Stimulated activated CD4-positive, alpha-beta T cell treated with anti-CD3 and anti-CD28 coated beads, Interleukin-4, amount 100 ng/mL, for 48 hours (primary cell): ENCODE measurements at places on chromosomes 12 and 14.

- no peak for DNase-seq
These were observed 8.9 kb upstream of the KRT7 start for GRCh38 chr12:52224151-52224550.

DNA sequence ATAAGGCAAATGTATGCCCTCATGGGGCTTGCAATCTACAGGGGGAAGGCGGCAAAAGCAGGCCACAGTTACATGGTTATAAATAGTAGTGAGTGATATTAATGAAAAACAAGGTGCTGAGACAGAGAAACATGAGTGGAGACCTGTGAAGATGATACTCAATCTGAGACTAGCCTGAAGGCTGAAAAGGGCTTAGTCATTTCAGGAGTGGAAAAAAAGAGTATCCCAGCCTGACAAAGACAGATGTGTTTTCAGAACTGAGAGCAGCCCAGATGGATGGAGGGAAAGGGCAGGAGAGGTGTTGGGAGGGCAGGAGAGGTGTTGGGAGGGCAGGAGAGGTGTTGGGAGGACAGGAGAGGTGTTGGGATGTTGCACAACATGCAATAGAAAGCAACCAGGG lies 181.9 kb downstream of the C12orf42 start:
- DNase-seq = no peak

DNA sequence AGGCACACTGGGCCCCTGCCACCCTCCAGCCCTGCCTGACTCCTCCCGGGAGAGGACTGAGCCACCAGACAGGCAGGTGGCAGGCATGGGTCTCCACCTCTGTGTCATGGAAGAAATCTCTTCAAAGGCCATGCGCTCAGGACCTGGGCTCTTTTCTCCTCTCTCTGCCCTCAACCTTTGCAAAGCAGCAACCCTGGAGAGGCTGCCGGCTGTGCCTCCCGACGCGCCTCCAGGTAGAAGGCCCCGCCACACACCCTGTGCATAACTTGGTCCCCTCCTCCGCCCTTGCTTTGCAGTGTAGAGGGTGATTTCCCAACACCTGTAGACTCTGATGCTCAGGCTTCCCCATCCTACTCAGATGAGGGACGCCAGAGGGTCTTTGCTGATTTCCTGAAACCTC lies 28.2 kb upstream of the TMEM179 start:
- no peak for DNase-seq

- DNase-seq = no peak
These were observed 1178.7 kb downstream of the AACS start for GRCh38 chr12:126243814-126244440.

- no peak for DNase-seq
These were observed 46.2 kb upstream of the MED13L start for GRCh38 chr12:116323406-116324386.

DNA sequence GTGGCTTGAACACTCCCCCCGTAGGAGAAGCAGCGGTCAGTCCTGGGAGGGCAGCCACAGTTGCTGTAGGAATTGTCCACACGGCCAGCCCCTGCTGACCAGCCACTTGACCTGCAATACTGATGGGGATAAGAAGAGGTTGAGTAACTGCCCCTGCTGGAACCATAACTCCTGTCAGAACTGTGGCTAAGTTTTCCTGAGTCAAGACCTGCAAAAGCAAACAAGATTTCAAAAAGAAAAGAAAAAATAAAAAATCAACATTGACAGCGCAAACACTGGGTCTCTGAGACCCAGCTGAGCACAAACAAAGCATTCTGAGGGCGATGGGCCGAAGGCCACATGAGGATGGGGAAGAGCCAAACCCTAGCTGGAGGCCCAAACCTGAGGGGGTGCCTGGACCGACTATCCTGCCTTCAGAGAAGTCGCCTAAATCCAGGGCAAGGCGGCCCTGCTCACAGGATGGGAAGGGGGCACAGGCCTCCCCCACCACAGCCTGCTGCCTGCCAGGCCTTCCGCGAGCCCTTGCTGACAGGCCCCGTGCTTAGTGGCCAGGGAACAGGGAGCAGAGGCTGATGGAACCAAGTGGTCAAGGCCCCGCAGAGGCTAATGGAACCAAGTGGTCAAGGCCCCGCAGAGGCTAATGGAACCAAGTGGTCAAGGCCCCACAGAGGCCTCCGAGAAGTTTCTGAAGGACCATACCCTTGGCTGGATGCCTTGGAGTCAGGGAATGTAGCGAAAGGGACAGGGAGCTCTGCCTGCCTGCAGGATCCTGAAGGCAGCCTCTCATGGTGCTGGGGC lies 19.1 kb downstream of the POU6F1 start:
- DNase-seq = no peak

GRCh38 chr14:67410313-67410712 lies 1.7 kb downstream of the PLEK2 start:
- DNase-seq = no peak

- no peak for DNase-seq
These were observed 100.2 kb downstream of the SRGAP1 start for GRCh38 chr12:63944586-63945228.

DNA sequence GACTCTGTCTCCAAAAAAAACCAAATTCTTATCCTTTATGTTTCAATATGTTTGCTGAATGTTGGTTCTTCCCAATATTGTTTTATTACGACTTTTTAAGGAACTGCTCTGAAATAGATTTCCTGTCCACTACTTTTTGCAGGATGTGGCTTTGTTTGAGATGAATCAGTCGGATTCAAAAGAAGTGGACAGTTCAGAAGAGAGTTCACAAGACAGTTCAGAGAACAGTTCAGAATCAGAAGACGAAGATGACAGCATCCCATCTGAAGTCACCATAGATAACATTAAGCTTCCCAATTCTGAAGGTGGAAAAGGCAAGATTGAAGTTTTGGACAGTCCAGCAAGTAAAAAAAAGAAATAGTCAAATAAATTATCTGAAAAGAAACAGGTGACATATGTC lies 8.2 kb downstream of the NOPCHAP1 start:
- no peak for DNase-seq

DNA sequence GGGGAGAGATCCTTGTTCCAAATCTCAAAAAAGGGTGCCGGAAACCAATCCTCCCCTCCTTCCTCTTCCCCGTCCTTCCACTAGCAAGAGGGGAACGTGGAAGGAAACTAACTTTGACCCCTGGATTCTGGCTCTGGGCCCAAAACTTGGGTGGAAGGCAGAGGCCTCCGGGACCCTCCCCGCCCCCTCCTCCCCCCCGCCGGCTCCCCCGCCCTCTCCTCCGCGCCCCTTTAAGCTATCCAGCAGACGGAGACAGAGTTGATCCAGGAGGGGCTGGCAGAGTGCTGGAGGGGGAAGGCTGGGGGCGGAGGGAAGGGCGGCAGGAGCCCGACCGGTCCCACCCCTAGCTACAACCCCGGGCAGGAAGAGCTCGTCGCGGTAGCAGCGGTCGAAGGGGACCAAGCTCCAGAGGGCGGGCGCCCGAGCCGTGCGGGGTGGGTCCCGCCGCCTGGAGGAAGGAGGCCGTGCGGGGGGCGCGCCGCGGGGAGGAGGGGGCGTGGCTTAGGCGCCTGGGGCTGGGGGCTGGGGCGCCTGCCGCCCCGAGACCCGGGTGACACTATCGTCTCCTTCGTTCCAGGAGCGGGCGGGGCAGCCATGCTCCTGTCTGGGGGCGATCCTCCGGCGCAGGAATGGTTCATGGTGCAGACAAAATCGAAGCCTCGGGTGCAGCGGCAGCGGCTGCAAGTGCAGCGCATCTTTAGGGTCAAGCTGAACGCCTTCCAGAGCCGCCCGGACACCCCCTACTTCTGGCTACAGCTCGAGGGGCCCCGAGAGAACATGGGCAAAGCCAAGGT lies at the start of gene NYNRIN:
Gene NYNRIN, plus strand, starts transcription at position 351 of the 794 bp plus-strand sequence. Its CDS starts 244 bp downstream, at position 595.
- no peak for DNase-seq

DNA sequence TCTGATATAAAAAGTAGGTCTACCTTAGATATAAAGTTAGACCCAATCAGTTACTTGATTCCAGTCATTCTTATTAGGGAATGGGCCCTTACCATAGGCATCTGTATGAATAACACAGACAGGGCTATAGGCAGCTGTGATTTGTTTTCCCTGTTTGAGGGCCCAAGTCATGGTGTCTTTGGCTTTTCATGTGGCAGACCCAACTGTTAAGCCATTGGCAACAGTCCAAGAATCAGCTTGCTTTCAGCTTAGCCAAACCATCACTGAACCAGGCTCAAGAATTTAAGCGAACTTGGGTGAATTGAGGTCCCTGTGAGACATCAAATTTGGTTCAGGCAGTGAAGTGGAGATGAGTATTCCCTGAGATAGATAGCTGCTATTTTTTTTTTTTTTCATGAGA lies 111.2 kb downstream of the LRRIQ1 start:
- DNase-seq = no peak

DNA sequence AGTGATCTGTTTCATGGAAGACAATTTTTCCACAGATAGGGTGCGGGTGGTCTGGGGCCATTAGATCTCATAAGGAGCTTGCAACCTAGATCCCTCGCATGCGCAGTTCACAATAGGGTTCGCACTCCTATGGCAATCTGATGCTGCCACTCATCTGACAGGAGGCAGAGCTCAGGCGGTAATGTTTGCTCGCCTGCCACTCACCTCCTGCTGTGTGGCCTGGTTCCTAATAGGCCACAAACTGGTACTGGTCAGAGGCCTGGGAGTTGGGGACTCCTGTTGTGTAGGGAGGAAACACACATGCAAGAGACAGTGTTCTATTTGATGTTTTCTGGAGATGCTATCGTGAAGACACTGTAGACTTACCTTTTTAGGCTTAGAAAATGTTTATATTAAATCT lies 77.0 kb upstream of the FGD4 start:
- DNase-seq = no peak
